ENCODE measurements at places on chromosomes 4 and X.
A peak's percentile ranks its signal among the peaks of the same experiment; 100 is the strongest.

GRCh38 chrX:131199091-131199490 lies 90.0 kb downstream of the IGSF1 start:
- DNase-seq, result no peak

DNA sequence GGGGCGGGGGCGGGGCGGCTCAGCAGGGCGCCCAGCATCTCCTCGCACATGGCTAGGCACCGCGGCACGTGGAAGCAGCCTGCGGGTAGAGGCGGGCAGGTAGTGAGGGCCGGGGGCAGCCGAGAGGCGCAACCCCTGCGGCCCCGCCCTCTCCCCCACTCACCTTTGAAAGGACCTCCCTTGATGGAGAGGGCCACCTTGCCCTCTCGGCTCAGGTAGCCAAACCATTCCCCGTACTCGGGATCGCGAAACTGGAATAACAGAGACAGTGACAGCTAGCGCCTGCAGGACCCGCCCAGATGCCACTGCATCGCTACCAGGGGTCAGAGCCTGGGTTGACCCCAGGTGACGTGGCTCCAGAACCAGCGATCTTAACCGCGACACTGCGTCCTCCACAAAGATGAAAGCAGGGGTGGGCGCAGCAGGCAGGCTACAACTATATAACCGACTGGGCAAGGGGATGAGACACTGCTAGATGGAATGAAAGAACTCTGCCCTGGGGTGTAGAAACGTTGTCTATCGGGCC lies 552 bp upstream of the NAA10 start:
- DNase-seq, result no peak

GRCh38 chr4:1082215-1083182 lies 30.9 kb downstream of the RNF212 start:
- no peak for DNase-seq

DNA sequence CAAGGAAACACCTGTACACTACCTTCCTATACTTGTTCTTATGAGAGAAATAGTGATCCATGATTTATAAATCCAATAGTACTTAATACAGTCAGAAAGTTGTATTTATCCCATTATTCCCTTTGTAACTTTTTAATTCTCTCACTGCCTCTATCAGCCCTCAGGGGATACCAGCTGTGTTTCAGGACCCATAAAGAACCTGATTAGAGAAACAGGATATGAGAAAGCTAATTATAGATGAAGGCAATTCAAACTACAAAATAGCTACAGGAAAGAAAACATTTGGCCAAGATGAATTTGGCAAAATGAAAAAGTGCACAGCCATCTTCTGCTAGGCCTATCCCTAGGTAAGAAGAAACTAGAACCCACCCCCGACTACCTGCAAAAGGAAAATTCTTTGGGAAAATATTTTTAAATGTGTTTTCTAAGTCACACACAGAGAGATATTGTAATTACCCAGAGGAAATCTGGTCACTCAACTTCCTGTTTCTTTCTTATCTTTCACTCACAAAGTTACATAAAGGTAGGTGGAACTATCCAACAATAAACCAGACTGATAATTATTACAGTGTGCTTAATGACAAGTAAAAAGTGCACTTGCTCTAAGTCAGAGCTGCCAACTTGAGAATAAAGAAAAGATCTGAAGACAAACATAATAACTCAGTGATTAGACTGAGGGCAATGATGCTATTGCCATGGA lies 836.5 kb upstream of the HTR2C start:
- no peak for DNase-seq

GRCh38 chrX:78116766-78117165 lies 12.7 kb downstream of the PGK1 start:
- no peak for DNase-seq

DNA sequence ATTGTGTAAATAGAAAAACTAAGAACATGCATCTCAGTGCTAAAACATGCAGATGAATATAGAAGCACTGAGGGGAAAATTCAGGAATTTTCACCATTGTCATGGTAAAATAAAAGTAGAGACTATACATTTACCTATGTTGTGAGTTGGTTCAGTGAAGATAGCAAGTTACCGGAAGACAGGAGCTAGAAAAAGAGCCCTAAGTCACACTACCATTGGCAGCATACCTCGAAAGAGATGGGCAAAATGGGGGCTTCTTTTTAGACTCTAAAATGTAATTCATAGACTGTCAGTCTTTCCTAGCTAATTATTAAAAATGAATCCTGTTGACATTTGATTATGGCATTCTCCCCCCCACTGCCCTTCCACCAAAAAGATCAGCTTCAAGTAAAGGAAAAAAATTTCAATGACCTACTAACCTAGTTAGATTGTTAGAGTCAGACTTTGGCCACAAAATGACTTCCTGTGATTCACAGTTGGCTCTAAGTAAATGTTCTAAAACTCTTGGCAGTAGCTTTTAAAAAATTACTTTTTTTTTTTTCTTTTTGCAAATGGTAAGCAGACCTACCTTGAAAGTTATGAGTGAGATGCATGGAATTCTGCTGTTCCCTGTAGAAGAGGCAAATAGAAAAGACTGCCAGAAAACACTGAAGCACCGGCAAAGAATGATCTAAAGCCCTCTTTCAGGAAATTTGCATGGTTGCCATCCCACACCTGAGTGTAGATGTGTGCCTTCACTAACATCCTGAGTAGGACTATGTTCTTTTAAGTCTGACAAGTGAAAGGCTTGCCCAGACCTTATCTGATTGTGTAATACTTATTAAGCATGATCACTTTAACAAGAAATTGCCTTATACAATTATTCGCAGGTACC lies 26.4 kb upstream of the ARSJ start:
- no peak for DNase-seq

- DNase-seq, result no peak
Observed at GRCh38 chr4:117334451-117335188, 249.2 kb upstream of the TRAM1L1 start.

GRCh38 chrX:7061429-7061828 lies 86.1 kb upstream of the STS start:
- no peak for DNase-seq

DNA sequence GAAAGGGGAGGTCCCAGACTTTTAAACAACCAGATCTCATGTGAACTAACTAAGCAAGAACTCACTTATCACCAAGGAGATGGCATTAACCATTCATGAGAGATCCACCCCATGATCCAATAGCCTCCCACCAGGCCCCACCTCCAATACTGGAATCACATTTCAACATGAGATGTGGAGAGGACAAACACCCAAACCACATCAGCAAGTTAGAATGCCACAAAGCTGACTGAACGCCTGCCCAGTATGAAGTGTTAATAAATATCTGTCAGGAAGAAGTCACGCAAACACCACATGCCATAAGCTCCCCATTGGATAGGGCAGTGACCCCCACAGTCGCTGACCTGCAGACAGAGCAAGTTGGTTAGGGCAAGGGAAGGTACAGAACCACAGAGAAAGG lies 14.3 kb downstream of the SLC10A6 start:
- no peak for DNase-seq

DNA sequence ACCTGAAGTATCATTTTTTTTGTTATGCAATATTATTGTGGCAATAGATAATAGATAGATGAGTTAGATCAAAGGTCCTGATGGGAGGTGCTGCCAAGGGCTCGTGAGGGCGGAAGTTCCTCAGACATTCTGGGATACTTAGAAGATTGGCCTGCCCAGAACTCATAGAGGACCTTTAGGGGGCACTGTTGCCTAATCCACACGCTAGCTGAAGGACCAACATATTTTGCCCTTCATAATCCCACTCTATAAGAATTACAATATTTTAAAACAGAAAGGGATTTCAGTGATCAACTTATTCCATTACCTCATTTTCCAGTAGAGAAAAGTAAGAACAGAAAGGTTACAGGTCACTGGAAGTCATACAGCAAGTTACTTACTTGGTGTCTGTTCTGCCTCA lies 22.9 kb upstream of the COX7B2 start:
- no peak for DNase-seq

DNA sequence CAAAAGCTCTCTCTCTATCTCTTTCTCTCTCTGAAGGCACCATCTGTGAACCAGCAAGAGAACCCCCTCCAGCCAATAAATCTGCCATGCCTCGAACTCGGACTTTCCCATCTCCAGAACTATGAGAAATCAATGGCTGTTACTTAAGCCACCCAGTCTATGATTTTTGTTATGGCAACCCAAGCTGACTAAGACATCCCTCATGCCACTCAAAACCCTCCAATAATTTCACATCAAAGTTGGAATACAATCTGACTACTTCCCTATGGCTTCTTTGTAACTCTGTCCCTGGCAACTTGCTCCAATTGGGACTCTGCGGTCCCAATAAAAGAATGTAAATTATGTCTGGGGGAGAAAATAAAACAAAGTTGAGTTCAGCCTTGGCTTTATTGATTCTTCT lies 265.7 kb downstream of the SHOX start:
- no peak for DNase-seq

- no peak for DNase-seq
Observed at GRCh38 chr4:8939840-8940742, 68.5 kb upstream of the HMX1 start.

- no peak for DNase-seq
Observed at GRCh38 chrX:106980952-106981626, 18.9 kb downstream of the MORC4 start.

- DNase-seq, result no peak
Observed at GRCh38 chr4:187544461-187545053, 451.0 kb upstream of the ZFP42 start.

GRCh38 chr4:40576651-40577480 lies 52.8 kb downstream of the RBM47 start:
- peak; percentile 58 for DNase-seq

DNA sequence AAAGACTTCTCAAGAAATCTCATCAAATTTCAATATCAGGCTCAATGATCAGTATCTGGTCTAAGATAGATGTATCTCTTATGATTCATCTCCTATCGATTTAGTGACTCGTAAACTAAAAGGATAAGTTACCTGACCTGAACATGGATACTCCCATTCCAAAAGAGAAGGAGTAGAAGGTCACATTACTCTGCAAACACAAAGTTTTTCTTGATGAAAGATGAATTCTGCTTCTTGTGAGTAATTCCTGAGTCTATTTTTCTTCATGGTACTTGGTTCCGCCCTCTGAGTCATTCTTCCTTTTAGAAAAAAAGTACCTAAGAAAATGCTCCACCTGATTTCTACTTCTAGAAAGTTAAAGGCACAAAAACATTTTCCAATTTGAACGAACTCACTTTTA lies 223.1 kb upstream of the SLIT2 start:
- no peak for DNase-seq

GRCh38 chrX:17654116-17654515 lies 83.2 kb upstream of the SCML1 start:
- DNase-seq, result no peak

DNA sequence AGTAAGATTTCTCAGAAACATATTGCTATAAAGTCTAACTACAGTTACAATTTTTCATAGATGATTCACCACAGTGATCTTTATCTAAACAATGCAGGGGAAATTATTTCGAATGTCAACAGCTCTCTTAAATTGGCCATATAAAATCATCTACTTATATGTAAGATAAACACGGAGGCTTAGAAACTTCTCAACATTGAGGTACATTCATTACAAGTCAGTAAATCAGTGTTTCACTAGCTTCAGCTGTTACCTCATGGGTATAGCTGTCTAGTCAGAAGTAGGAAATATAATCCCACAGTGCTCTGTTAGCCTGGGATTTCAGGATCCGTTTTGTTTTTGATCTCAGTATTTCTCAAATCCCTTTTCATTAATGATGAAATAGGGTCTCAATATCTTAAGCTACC lies 43.2 kb downstream of the PCDH7 start:
- no peak for DNase-seq

- no peak for DNase-seq
Observed at GRCh38 chr4:149549911-149550310, 265.7 kb downstream of the IQCM start.

- no peak for DNase-seq
Observed at GRCh38 chrX:149681182-149681581, 30.7 kb upstream of the MAGEA11 start.

- DNase-seq, result no peak
Observed at GRCh38 chrX:8879750-8880149, 78.6 kb upstream of the FAM9A start.

DNA sequence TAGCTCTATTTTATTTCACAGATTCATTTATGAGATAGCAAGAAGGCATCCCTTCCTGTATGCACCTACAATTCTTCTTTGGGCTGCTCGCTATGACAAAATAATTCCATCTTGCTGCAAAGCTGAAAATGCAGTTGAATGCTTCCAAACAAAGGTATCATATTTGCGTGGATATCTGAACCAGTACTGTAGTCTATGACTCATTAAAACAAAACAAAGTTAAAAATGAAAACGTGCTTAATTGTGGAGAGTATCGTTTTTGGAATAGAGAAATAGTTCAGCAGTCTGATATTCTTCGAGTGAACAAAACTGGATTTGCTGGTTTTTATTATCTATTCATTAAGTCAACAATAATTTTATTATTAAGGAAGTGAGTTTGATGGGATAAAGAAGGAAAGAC lies 6.3 kb downstream of the AFP start:
- no peak for DNase-seq

- no peak for DNase-seq
Observed at GRCh38 chrX:47185241-47185640, 8.4 kb upstream of the UBA1 start.

DNA sequence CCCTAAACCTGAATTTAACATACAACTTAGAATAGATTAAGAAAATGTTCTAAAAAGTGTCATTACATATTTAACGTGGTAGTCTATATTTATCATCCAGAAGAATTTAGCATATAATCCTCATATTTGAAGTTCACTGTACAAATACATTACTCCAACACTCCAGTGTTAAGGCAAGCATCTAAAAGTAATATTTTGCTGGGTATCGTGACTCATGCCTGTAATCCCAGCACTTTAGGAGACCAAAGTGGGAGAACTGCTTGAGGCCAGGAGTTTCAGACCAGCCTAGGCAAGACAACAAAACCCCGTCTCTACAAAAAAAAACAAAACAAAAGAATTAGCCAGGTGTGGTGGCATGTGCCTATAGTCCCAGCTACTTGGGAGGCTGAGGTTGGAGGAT lies 24.8 kb downstream of the LRBA start:
- DNase-seq, result no peak

GRCh38 chr4:8374851-8375649 lies 65.5 kb downstream of the ACOX3 start:
- DNase-seq, result no peak

DNA sequence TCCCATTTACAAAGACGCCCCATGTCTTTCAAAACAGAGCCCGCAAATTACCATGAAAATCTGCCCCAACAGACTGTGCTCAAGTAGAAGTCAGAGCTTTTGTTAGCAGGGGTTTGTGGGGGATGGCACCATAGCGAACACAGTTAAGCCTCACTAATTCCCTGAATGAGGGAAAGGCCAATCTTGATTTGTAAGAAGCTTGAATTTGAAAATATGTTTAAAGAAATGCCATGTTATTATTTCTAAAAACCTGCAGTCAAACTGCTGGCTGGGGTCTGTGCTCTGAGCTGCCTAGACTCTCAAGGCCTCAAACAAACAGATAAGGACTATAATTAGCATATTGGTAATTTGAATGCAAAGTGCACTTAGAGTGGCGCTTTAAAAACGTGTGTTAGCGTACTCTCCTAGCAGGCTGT lies 9.4 kb upstream of the PAK3 start:
- DNase-seq, result no peak
